ENCODE measurements at places on chromosomes 13 and 19. TPM values are rescaled to one million over a fixed set of nuclear protein-coding genes. Genes with fewer than 3 reads are reported as not detected.

Gene NFIC
- 34.5 TPM for total RNA-seq

Gene ZNF507
- total RNA-seq, result 10.2 TPM

Gene ADGRE3
- not detected for total RNA-seq

Gene PEX11G
- total RNA-seq, result 3.8 TPM

Gene GEMIN7
- 15.6 TPM for total RNA-seq

Gene AXL
- total RNA-seq, result 127 TPM

Gene ZNF99
- not detected for total RNA-seq

Gene RASL11A
- total RNA-seq, result 46.2 TPM

Gene PGLYRP1
- not detected for total RNA-seq

Gene SLC25A41
- not detected for total RNA-seq

Gene ZNF708
- total RNA-seq, result 3.8 TPM
